ENCODE measurements at places on chromosomes 11 and 22.

GRCh38 chr11:92224407-92225124 is at the start of gene FAT3:
Gene FAT3, plus strand, starts transcription at chr11:92224818. Its CDS starts 127,295 bp downstream, at chr11:92352113.
- DNase-seq, result no peak

GRCh38 chr22:42934338-42934737 is 77.3 kb upstream of the ARFGAP3 start:
- no peak for DNase-seq

- DNase-seq, result no peak
These were observed 12.1 kb downstream of the CCDC87 start for GRCh38 chr11:66580803-66581202.

DNA sequence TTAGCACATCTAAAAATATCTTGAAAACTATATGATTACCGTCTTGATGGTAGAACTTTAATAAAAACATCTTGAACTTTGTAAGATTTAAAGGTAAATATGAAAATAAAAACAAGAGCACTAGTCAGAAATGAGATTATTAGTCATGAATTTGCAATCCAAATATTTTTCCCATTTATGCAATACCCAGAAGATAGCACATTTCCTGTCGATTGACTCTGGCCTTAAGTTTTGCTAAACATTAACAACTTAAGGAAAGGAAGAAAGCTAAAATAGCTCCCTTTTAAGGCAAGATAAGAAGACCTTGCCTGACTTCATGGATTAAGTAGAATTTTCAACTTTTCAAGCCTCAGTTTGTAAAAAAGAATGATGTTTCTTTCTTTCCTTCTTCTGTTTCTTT is 1374.7 kb upstream of the RAG2 start:
- DNase-seq, result no peak

DNA sequence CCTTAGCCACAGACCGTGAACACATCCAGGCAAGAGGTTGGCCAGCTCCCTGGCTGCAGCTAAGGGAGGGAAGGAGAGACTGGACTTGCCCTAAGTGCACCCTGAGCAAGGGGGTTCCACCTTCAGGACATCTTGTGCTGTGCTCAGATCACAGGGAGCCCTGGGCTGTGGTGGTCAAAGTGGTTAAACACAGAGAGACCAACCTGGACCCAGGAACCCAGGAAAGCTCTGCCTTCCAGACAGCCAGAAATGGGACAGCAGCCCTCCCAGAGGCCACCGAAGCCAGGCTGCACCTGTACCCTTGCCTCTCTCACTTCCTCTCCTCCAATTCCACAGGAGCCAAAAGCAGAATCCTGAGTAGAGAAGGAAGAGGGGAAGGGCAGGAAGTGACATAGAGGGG is 105.2 kb upstream of the TMEM45B start:
- DNase-seq, result no peak

GRCh38 chr11:29389793-29390192 is 627.0 kb downstream of the KCNA4 start:
- no peak for DNase-seq

DNA sequence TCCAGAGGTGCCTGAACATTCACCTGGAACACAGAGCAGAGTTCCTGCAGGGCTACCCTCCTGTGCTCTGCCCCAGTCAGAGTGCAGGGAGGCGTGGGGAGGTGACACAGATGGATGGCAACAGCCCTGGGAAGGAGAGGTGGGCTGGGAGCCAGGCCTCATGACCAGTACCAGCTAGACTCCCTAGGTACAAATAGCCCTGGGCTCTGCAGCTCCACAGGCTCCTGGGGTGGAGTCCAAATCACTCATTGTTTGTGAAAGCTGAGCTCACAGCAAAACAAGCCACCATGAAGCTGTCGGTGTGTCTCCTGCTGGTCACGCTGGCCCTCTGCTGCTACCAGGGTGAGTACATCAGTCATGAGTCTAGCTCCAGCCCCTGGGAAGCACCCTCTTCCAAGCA is at the start of gene SCGB1D2:
TSS of gene SCGB1D2 (plus strand) at position 219 of the 400 bp plus-strand sequence. CDS start at position 288, 69 bp downstream.
- no peak for DNase-seq

GRCh38 chr11:35207471-35208403 is 68.8 kb downstream of the CD44 start:
- no peak for DNase-seq

GRCh38 chr11:125941619-125942611 is 3.9 kb upstream of the VSIG10L2 start:
- peak; percentile 25 for DNase-seq

- no peak for DNase-seq
These were observed 1374.9 kb downstream of the BRD1 start for GRCh38 chr22:48452766-48453165.

DNA sequence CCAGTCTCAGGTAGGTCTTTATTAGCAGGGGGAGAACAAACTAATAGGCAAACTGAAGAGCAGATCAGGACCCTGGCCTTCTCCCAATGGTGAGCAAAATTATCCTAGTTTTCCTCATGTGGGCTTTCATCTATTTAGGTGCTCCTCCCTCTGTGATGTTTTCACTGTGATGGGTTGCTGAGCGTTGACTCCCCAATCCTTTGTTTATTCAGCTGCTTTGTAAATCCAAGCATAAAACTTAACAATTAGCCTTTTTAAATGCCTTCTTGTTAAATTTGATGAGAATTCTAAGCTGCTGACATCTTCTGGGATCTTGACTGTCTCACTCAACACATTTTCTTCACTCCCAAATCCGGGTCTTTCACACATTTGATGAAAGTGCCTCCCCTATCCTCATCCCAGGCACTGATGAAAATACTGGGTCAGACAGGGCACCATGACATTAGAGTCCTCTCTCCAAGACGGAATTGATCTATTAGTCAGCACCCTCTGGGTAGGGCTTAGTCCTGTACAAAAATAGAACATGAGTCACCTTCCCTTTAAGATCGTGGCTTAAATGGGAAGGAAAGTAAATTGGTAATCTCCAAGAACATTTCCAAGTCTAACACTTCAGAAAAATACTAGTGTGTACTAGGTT is 199.3 kb upstream of the ISX start:
- no peak for DNase-seq

- DNase-seq, result no peak
These were observed 14.5 kb downstream of the ART5 start for GRCh38 chr11:3627291-3627690.

- no peak for DNase-seq
These were observed 72.4 kb upstream of the FAT3 start for GRCh38 chr11:92152245-92152644.

DNA sequence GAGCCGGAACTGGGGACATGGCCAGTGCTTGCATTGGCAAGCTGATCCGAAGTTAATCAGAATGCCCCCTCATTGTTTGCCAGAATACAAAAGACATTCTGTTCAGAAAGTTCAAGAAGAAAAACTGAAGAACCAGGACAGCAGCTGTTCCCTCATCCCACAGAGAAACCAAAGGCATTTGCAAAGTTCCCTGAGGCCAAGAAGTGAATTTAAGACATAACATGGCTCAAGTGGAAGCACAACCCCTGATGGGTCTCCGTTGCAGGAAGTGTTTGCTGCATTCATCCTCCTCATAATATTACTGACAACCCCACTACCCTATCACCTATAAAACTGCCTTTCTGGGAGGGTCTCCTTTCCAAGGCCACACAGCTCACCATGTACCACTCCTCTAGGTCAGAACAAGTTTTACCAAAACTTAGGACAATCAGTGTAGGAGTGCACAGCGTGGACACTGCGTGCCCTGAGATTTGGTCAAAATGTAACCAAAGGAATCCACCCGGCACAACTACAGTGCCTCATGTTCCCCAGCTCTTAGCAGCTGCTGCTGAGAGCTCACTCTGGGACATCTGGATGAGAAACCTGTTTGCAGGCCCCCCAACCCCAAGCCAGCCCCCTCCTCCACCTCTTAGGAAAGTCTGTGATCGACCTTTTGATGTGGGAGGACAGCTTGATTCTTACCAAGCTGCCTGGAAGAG is 101.6 kb upstream of the AKIP1 start:
- no peak for DNase-seq

DNA sequence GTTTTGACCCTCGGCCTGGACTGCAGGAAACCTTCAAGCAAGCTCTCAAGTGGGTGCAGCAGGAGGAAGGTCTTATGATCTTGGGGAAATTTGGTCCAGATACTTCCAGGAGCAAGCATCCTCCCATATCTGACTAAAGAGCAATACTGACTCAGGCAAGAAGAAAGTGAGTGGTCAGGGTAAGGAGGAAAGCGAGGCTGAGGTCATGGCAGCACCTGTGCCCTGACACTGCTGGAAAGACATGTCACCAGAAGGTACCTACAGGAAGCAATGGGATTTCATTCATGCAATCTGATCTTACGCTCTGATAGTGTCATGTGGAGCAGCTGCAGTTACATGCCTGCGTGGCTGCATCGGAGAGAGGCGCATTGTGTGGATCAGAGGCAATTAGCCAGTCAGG is 6.5 kb upstream of the TOP3B start:
- no peak for DNase-seq

DNA sequence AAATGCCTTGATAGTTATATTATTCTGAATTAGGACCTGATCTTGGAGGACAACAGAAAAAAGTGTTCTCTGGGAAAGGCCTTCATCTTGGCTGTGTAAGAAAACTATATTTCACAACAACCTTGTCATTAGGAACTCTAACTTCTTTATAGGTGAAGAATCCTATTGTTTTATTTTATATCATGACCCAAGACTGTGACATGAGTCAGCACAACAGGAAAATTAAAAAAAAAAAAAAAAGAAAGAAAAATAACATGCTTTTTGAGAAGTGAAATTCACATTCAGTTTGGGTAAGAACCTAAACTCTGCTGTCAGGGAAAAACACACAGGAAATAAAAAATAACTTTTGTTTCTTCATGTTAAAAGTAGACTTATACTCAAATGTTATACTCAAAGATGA is 11.7 kb upstream of the FOLR2 start:
- no peak for DNase-seq

DNA sequence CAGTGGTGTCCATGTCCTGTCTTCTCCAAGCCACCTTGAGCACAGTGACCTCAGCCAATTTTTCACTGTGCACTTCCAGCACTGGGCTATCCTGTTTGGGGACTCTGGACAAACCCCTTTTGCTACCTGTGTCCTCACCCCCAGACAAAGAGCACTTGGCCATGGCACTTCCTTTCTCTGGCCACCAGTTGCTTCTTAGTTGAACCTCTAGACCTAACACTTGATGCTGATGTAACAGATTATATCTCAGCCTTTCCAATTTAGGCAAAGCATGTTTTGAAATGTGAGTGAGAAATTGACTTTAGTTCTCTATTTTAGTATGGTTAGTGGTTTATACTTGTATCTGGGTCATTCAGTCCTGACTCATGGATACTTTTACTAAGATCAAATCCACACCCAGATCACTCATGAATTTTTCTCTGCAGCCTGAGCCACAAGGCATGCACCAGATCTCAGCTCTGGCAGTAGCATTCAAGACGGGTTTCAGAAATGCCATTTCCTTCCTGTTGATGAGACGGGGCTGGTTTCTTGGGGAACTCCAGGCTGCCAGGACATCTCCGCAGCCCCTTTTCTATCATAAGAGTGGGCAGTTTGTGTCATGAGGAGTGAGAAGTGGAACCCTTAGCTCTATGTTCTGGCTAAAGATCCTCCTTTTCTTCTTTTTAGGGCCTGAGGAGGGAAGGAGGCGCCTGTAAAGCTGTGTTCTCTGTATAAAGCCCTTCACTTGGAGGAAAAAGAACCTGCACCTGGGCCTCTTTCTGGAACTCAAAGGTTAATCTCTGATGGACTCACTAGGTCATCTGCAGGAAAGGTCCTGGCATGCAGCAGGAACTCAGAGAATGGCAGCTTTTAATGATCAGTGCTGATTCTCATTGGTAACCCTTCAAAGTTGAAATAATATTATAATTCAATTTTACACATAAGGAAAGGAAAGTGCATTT is 185.6 kb upstream of the TENM4 start:
- DNase-seq, result no peak

DNA sequence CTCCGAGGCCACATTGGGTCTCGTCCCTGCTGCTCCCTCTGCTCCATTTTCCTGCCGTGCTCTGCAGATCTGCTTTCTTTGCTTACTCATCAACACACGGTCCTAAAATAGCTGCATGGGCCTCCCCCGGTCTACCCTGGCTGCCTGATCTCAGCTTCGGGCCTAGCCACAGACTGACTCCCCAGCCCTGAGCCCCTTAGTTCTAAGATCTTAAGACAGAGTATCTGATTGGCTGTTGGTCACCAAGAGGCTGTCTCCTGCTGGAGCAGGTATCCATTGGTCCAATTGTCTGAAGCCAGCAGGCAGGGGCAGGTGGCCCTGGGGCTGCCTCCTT is 53.7 kb upstream of the NECTIN1 start:
- DNase-seq, result no peak

GRCh38 chr11:6565325-6565724 is 38.1 kb downstream of the RRP8 start:
- DNase-seq, result no peak

DNA sequence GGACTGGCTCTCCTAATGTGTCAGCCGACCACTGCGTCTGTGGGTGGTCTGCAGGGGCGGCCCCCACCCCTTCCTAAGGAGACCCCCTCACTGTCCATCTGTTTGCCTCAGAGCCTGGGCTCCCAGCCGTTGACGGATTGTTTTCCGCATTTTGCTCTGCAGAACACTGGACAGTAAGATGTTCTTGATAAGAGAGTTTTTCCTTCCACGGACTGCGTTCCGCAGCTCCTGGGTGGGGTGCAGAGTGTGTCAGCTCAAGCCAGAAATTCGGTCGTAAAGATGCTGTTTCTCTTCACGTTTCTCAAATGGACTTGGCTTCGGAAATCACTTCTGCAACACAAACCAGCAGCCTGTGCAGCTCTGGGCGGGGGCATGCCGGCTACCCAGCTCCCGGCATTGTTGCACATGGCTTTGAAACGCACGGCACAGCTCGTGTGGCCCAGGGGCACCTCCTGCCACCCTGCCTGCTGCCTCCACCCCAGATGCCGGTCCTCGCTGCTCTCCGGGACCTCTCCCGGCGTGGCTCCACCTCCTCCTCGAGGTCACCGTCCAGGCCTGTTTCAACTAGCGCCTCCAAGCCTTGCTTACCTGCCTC is 2.9 kb upstream of the MRGPRG start:
- DNase-seq, result no peak

DNA sequence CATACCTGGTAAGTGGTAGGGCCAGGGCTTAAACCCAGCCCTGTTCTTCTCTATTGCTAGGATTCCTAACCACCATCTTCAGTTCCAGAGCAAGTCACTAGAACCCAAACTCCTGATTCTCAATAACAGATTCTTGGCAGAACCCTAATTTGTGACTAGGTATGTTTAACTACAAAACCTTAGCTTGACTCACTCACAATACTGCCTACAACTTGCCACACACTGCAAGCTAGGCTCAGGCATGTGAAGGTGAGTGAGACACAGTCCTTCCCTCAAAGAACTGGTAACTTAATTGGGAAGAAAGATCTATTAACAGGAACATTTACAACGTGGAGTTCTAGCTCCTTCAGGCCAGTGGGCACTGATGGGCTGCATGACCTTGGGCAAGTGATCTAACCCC is 14.5 kb upstream of the AMOTL1 start:
- no peak for DNase-seq

DNA sequence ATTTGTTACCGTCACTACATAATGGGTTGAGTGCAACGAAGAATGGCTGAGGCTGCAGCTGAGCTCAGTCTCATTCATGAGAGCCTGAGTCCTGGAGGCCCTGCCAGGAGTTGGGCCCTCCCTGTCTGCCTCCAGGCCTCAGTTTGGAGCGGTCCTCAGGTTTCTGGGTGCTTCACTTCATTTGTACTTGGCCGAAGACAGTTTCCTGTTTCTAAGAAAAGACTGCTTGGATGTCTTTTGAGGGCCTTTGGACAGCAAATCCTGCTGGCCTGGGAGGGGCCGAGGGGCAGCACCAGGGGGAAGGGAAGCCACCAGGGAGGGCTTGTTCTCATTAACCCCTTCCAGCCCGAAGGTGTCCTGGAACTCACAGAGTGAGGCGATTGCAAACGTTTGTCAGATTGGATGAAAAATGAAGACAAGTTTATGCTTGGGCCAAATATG is 163.1 kb downstream of the ETS1 start:
- no peak for DNase-seq
